ENCODE measurements at places on chromosomes 5 and 9.

GRCh38 chr5:154190595-154191304 lies at the start of gene GALNT10:
Gene GALNT10 (plus strand): TSS chr5:154190733. CDS start chr5:154190867, 134 bp downstream.
- DNase-seq = no peak

- no peak for DNase-seq
Observed at GRCh38 chr5:57696825-57697570, 214.4 kb upstream of the ACTBL2 start.

DNA sequence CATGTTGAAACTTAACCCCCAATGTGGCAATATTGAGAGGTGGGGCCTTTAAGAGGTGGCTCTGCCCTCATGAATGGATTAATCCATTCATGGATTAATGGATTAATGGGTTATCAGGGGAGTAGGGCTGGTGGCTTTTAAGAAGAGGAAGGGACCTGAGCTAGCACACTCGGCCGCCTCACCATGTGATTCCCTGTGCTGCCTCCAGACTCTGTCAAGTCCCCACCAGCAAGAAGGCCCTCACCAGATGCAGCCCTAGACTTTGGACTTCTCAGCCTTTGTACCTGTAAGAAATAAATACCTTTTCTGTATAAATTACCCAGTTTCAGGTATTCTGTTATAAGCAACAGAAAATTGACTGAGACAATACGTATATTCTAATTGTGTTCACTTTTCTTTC lies 272.2 kb upstream of the DMRT1 start:
- DNase-seq = no peak

DNA sequence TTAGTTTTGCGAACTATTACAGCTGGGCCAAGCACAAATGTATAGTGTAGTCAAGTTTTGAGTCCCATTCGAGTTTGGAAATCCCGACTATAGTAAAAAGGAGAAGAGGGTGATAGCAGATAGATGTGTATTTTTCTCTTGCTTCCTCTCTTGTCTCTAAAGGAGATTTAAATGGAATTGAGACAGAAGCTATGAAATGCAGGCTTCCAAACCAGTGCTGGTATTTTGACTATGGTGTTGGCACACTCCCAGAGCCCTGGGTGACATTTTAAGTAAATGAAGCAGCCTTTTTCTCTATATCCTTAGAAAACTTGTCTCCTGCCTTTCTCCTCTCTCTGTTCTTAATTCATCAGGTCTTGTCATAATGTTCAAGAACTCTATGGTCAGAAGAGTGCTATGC lies 17.7 kb upstream of the AUH start:
- no peak for DNase-seq

DNA sequence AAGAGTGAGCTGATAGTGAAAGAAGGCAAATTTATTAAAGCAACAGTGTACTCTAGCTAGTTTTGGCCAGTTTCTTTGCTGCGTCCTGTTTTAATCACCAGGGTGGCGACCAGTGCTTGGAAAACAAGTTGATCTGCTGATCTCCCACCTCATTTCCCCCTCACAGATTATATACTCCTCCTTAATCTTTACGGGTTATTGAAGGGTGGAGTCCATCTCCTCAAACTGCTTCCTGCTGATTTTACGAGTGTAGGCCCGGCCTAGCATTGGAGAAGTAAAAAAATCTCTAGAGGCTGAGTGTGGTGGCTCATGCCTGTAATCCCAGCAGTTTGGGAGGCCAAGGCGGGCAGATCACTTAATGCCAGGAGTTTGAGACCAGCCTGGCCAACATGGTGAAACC lies 14.0 kb upstream of the CFAP95 start:
- no peak for DNase-seq

GRCh38 chr9:617445-618085 lies 223.9 kb upstream of the DMRT1 start:
- DNase-seq = no peak

DNA sequence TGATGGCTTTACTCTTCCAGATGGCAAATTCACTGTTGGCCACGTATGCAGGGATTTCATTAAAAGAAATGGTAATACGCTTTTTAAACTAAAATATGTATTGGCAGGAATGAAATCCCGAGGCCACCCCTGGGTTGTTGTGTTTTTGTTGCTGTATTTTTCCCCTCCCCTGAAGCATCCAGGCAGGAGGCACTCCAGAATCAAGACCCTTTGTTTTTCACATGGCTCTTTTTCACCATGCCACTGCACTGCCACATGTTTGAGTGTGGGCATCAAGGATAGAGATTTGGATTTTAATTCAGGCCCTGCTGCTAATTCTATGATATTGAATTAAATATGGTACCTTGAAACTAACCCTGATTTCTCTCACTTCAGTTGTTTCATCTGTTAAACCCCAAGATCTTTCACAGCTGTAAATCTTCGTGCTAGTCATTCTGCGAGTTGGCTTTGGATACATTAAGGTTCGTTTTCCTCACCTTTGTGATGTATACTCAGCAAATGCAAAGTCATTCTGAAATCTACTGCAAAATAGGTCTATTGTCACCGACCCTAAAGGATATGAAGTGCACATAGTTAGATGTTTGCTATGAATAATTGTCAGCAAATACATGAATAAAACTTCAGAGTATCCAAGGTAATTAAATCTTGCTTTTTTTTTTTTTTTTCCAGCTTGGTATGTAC lies 533.4 kb downstream of the PTPRD start:
- no peak for DNase-seq

DNA sequence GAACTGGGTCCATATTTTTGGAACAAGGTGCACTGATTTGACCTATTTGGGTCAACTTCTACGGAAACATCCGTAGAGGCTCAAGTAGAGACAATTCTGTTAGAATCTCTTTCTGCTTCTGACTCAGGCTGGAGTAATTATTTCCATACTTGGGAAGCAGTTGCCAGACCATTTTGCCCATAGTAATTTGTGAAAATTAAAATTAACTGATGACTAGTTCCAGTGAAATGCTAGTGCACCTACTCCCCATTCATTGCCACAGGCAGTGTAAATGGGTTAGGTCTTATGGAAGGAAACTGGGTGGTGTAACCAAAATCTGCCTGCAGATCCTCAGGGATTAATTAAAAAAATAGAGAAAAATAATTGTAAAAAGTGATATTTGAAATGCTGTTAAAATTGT lies 201.1 kb downstream of the TENT4A start:
- no peak for DNase-seq

- no peak for DNase-seq
Observed at GRCh38 chr9:124228516-124228915, 29.2 kb upstream of the NEK6 start.

- no peak for DNase-seq
Observed at GRCh38 chr9:107249665-107250285, 33.3 kb upstream of the RAD23B start.

- DNase-seq = no peak
Observed at GRCh38 chr9:109369285-109369684, 48.4 kb upstream of the EPB41L4B start.

DNA sequence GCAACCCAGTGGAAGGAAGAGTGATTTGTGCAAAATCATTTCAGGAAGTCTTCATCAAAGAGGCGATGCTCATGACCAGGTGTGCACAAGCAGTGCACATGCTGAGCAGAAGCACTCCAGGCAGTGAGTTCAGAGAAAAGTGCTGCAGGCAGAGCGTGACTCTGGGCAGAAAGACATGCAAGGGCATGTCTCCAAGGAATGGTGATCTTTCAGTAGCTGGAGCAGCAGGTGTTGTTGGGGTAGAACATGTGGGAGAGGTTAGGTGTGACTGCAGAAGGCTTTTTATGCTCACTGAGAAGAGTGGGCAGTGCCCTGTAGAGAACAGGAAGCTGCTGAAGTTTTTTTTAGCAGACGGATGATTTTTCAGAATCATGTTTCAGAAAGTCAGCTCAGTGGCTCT lies 545.4 kb upstream of the TLE4 start:
- DNase-seq = no peak

DNA sequence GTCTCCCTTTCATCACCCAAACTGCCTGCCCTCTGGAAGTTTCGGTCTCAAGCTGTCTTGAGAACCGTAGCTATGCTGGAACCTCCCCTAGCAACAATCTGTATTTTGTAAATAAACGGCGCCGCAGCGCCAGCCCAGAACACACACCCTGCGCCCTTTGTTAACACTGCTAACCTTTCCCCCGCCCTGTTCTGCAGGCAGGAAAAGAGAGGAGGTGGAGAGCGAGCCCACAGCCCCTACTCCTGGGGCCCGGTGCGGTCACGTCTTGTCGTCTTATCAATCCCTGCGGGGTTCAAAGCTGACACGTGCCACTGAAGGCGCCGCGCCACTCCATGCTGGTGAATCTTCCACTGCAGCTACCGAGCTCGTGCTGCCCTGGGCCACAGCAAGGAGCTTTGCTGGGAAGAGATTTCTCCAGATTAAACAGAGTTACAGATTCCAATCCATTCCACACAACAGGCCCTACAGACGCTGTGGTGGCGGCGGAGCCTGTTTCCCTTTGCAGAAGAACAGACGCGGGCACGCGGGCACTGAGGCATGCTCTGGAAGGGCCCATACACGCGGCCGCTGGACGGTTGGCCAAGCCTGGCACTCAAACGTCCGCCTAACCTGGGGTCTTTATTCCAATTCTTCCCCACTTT lies 25.3 kb downstream of the ZDHHC11B start:
- no peak for DNase-seq

DNA sequence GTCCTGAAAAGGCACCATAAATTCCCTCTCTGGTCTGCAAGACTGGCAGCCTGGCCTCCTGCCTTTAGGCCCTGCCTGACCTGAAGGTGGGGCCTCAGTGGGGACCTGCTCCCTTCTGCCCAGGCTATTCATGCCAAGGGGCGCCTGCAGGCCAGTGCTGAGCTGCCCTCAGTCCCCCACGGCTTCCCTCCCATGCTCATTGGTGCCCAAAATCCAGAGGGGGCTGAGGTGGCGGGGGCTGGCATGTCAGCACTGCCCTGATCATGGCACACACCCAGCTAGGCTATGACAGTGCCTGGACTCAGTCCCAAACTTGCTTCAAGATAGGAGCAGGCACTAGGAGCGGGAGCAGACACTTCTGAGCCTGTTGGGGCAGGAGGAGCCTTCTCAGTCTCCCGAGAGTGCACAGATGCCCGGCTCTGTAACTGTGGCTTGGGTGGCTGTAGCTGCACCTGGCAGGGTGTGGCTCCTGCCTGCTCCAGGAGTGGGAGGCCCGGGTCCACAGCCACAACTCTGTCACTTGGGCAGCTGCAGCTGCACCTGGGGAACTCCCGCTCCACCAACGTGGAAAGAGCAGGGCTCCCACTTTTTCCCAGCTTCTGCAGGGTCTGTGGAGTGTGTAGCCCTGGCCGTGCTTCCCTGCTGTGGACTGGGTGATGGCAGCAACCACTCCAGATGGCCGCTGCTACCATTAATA lies 49.0 kb downstream of the NDUFAF2 start:
- DNase-seq = no peak

- DNase-seq = no peak
Observed at GRCh38 chr9:120583958-120584369, 4.0 kb upstream of the CDK5RAP2 start.

GRCh38 chr5:44747396-44747795 lies 61.4 kb upstream of the MRPS30 start:
- no peak for DNase-seq

DNA sequence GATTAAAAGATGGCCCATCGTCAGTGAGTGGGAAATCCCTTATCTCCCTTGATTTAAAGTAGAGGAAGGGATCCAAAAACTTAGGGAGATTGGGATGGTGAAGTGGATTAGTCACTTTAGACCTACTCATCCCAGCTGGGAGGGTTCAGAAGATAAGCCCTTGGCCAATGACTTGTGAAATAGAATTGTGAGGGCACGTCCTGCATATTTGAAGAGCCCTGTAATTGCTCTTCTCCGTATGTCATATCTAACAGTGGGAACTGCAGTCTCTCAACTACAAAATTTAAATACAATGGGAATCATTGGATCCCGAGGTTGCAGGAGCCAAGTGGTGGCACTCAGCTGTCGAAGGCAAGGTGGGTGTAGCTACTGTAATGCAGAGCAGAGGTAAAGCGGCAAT lies 65.4 kb upstream of the C9orf72 start:
- DNase-seq = no peak

- DNase-seq = no peak
Observed at GRCh38 chr5:17190242-17190778, 27.1 kb upstream of the BASP1 start.

GRCh38 chr9:105062222-105062855 lies 134.4 kb upstream of the ABCA1 start:
- DNase-seq = no peak

DNA sequence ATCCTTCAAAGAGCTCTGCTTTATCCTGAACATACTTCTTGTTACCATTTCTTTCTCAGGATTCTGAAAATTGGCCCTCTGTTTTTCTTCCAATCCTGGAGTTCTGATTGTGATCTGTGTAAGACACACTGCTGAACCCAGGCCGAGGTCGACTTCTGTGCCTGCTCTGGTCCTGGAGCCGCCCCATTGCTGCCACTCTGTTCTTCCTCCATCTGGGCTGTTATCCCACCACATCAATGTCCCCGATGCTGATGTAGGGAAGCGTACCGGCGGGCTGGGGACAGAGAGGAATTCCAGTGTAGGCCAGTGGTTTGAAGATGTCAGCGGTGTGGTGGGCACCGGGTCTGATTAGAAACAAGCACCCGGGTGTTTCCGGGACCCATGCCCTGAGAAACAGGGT lies 102.5 kb downstream of the LIFR start:
- no peak for DNase-seq

DNA sequence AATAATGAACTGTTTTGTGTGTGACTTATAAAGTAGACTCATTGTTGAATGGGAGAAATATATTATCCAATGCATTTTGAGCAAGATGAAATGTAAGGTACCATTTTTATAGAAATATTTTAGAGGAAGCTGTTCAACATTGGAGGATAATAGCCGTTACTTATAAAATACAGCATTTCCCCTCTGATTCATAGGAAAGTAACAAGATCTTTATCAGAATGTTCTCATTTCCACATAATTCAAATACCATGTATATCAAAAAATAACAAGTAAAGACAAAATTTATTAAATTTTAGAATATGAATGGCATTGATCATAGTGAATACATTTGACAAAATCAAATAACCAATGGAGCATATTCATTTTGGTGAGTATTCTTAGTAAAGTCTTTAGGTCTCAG lies 346.7 kb upstream of the PTGER4 start:
- DNase-seq = no peak

DNA sequence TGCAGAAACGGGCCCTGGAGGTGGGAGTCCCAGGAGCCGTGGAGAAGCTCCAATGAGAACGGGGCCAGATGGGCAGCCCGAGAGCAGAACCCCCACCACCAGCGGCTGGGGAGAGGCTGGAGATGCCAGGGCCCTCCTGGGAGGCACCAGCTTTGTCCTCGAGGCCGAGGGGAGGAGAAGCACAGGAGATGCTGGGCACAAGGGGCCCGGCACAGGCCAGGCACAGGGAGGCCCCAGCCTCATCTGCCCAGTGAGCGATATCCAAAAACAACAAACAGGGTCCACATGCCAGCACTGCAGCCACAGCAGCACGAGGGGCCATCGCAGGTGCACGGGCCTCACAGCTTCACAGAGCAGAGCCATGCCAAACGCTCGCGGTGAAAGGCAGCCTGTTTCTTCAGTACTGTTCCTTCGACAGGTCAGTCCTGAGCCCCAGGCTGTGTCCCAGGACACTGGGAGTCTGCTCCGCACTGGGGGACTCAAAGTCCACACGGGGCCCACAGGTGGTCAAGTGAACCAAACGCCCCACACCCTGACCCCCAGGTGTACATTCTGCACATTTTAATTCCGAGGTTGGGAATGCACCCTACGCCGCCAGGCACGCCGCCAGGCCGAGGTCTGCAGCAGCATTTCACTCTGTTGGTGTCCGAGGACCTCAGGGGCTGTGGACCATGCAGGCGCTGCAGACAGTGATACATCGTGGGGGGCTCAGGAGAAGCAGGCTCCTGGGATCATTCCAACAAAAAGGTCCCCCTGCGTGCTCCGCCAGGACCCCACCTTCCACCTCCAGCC lies 9.5 kb downstream of the LPCAT1 start:
- DNase-seq = no peak

GRCh38 chr9:34381323-34381722 lies 4.6 kb upstream of the MYORG start:
- DNase-seq = no peak

GRCh38 chr9:27654629-27655285 lies 81.5 kb upstream of the C9orf72 start:
- DNase-seq = no peak

Data from activated CD8-positive, alpha-beta memory T cell treated with anti-CD3 and anti-CD28 coated beads for 1 hour (primary cell).